WERI-Rb-1 (cell line): ENCODE measurements at places on chromosomes 6 and 20.
A peak's percentile ranks its signal among the peaks of the same experiment; 100 is the strongest.

DNA sequence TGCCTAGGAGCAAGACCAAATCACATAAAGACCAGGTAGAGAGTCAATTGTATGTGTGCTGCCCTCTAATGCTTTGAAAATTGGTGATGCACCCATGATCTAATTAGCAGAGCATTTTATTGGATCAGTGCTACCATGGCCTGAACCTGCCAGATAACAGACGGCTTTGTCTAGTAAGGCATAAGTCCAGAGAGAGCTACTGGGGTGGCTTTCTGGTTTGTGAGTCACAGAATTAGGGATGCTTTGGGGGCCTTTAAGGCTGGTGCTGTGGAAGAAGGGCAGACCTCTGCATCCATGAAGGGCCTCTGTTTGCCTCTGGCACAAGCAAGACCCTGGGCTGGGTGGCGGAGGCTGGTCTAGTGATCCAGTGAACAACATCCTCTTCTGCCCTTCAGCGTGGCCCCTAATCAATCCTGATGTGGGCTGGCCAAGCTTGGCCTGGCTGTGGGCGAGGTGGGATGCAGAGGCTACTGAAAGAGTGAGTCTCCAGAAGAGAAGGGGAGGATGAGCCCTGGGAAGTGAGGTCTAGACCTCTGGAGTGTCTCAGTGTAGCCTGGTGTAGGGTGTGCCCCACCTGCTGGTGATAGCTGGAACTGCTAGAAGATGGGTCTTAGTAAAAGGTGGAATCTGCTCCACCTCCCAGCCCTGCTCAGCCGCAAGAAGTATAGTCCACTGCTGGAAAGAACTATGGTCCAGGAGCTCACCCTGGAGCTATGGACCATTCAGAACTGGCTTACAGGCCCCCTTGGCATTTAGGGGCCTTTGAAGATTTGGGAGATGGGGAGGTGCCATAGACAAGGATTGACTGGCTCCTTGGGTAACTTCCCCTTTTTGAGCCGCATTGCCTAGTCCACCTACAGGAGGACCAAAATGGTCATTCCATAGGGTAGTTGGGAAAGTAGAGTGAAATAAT lies 36.7 kb upstream of the AAR2 start:
- peak; percentile 91 for DNase-seq

DNA sequence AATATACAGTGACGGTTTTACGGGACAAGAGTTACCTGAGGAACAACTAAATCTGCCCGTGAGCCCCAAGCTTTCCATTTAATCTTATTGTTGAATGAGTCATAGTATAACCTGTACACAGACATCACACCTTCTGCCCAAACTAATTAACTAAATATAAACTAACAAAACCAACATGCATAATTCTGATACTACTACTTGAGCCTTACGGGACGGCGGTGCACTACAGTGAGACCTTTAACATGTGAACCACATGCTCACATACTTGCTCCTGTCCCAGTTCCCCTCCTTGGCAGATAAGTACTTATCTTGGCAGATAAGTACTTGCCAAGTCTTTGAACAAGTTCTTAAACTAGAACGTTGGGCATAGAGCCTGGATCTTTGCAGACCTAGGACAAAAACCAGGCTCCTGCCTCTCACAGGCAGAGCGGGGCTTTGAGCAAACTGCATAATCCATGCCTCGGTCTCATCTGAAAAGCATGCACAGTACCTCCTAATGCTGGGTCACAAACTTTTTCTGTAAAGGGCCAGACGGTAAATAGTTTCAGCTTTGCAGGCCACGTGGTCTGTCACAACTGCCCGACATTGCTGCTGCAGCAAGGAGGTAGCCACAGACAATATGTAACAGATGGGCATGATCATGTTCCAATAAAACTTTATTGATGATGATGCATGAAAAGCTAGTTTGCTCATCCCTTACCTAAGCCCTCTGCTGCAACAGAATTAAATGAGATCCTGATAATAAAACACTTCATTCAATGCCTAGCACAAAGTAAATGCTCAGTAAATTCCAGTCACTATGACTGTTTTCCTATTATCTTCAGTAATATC lies 23.0 kb downstream of the ZNF217 start:
- no peak for DNase-seq

- DNase-seq, result no peak
Measured at GRCh38 chr20:41032271-41032670, 3.6 kb downstream of the TOP1 start.

DNA sequence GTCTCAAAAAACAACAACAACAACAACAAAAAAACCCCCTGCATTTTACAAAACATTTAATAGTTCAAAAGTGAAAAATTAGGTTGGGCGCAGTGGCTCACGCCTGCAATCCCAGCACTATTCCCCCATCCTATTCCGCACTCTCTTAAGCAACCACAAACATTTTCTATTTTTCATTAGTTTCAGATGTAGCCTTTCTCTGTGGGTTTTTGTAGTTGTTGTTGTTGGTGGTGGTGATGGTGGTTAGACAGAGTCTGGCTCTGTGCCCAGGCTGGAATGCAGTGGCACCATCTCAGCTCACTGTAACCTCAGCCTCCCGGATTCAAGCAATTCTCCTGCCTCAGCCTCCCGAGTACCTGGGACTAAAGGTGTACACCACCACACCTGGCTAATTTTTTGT lies 6.4 kb upstream of the GMNN start:
- DNase-seq, result no peak

DNA sequence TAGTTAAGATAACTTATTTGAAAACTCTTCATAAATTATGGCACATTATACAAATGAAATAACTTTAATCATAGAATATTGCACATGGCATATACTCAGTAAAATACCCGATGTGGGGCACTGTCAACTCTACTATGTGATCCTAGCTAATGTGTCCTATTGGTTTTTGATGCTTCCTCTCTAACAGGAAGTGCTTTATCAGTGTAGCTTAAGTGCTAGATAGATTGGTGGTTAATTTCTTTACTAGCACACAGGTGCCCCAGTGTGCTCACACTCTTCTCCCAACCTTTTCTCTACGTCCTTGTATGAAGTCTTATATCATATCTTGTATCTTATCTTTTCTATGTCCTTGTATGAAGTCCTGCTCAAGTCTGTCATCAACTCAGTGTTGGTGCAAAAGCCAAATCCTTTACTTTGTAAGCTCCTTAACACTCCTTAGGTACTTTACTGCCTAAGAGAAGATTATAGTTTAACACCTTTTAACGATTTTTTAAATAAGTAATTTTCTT lies 358.9 kb downstream of the CENPW start:
- no peak for DNase-seq

DNA sequence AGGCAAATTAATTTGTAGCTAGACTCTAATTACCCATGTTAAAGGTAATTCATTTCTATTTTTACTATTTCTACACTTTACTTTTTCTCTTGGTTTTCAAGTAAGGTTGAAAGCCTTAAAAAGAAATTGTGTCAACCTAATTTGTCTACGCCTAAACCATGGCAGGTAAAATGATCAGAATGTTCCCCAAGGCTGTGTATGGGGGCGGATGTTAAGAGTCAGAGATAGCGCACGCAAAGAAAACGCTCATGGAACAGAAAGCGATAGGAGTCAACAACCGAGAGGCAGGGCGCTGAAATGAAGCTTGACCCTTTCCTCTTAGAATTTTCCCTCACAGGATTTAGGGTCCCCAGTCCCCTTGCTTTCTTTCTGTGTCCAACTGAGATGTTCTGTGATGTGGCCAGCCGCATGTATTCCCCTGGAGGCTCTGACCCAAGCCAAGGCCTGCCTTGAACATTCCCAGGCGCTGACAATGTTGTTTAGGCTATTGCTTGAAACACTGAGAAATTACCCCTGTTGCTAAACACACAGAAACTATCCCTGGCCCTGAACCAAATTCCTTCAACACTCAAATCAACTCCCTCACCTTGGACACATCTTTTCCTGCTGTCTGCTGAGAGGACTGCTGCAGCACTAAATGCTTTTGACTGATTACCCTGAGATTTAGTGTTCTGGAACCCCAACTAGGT lies 10.9 kb downstream of the PSMB1 start:
- DNase-seq, result no peak

DNA sequence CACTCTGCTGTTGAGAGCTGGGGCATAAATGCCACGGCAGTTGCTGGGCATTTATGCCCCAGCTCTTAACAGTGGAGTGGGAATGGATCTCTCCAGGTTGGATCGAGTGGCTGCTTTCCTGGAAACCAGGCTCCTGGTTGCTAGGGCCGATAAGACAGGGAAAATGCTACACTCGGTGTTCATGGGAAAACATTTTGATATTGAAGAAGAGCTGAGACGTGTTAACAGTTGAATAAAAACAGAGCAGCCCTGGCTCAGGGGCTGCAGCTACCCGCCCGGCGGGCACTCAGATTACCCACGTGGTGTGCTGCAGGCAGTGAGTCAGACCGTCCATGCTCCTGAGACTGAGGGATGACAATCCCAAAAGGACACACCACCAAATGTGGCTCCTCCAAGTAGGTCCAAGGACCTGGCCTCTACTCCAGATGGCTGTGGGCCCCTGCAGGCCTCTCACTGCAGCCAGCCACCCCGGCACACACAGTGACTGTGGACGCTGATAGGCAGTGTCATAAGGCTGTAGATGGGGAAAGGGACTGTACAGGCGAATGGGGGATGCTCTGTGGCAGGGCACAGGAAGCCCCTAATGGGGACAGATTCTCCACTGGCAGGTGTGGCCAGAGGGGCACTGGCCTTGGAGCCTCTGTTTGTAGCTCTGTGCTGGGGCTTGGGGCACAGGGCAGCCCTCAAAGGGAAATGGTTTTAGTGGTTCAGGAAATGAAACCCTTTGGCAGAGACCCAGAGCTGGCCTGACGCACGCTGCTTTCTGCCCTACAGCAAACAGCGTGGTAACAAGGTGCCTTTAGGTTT lies 237.8 kb downstream of the LY86 start:
- DNase-seq, result no peak

DNA sequence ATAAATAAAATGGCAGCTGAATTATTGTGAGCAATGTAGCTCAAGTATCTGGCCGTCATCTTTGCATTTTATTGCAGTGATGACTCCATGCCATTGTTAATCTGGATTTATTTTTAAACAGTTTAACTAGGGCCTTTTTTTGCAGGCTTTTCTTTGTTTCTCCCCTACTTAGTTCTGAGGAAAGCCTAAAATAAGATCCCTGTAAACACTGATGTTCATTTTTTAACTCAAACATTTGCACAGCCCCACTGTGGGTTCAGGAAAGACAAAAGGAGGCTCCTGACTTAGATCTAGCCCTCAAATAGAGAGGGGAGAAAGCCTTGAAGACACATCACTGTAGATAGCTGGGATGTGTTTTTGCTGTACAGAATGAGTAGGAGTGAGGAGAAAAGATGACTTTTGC lies 69.2 kb downstream of the PLEKHG1 start:
- DNase-seq, result no peak

GRCh38 chr6:19317431-19317986 lies 519.7 kb upstream of the ID4 start:
- no peak for DNase-seq

DNA sequence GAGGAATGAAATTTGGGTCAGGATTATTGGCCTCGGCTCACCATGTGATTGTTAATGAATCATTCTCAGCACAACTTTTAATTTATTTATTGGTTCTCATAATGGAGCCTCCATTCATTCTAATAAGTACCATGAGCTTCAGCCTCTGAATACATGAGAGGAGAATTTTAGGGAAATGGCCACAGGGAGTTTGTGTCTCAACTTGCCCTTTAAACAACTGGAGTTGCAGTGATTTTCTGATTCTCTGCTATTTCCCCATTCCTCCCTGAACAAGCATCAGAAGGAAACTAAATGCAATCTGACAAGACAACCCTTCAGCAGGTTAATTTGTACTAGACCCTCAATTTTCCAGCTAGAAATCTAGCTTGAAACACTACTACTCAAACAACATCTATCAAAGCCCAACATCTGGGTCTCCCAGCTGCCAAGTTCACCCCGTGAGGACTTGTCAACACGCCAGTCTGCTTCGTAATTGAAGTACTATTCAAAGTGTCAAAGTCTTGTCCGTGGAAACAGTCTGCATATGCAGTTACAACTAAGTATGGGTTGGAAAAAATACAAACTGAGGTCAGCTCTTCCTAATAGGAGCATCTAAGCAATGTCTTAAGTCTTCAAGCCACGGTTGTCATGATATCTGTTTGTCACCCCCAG lies 235.4 kb downstream of the CDH4 start:
- no peak for DNase-seq

GRCh38 chr6:20997143-20997769 lies 463.0 kb downstream of the CDKAL1 start:
- DNase-seq, result no peak

DNA sequence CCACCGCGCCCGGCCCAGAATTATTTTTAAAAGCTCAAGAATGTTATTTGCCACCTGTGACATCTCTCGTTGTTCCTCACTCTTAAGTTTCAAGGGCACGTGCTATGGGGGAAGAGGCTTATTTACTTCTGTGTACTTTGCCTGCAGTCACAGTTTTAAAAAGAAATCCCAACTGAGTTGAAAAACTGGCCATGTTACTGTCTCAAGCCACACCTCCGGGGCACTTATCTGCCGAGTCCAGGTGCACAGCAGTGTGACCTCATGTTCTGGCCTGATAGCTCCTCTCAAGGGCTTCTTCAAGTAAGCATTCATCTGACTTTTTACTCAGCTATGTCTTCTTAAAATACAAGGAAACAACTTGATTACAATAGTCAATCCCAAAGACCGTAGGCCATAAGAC lies 34.5 kb downstream of the SHLD1 start:
- DNase-seq, result no peak

- DNase-seq, result peak; percentile 30
Measured at GRCh38 chr20:48787861-48788375, 39.9 kb downstream of the PREX1 start.

GRCh38 chr20:12924126-12924525 lies 84.6 kb upstream of the SPTLC3 start:
- DNase-seq, result peak; percentile 41

GRCh38 chr6:43253401-43253800 lies 10.1 kb downstream of the TTBK1 start:
- DNase-seq, result no peak
